Inflammatory macrophage treated with lipopolysaccharide for 4 hours (primary cell): ENCODE measurements at places on chromosomes 5 and 9.

DNA sequence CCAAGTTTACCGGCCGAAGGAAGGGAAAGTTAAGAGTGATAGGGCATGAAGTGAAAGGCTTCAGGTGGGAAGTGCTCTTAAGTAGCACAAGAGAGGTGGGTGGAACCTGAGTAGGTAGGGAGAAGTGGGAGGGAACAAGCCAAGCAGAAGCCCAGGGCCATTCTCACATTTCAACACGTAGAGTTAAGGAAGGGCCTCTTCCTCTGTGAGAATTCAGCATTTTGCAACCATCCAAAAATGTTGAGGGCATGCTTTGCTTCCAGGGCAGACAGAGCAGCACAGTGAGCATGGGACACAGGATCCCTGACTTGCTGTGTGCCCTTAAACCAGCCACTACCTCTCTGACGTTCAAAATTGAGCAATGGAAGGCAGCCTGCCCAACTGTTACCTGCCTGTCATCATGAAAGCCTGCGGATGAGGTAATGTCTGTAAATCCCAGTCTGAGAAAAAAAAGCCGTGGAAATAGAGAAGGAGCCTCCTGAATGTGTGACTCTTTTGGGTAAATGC, 3.3 kb downstream of the CYFIP2 start:
- peak; percentile 49 for DNase-seq

GRCh38 chr5:157925786-157926671, 67.1 kb upstream of the CLINT1 start:
- no peak for DNase-seq

DNA sequence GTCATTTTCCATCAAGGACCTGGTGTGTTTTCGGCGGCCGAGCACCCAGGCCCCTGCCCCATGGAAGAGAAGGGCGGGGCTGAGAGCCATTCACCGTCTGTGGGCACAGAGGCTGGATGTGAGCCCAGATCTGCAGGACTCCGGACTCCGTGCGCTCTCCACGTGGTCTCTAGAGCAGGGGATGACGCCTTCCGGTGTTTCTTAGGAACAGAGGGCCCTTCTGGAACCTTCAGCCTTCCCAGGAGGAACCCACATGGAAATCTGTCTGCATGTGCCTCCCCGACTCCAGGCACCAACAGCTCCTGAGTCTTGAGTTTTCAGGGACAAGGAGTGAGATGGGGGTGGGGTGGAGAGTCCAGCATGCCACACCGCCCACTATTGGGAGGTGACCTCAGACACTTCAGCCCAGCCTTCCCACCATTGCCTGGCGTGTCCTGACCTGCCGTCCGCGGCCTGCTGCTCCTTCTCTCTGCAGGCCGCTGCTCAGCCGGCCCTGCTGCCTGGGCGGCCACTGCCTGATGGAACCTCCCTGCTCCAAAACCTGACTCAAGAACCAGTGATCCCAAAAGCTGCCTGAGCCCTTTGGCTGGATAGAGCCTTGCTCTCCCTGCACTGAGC, 2.4 kb upstream of the RXRA start:
- DNase-seq: no peak

- peak; percentile 38 for DNase-seq
Observed at GRCh38 chr9:98074115-98074990, 17.8 kb downstream of the NANS start.

- DNase-seq: no peak
Observed at GRCh38 chr9:102354041-102354440, 615.6 kb upstream of the GRIN3A start.

DNA sequence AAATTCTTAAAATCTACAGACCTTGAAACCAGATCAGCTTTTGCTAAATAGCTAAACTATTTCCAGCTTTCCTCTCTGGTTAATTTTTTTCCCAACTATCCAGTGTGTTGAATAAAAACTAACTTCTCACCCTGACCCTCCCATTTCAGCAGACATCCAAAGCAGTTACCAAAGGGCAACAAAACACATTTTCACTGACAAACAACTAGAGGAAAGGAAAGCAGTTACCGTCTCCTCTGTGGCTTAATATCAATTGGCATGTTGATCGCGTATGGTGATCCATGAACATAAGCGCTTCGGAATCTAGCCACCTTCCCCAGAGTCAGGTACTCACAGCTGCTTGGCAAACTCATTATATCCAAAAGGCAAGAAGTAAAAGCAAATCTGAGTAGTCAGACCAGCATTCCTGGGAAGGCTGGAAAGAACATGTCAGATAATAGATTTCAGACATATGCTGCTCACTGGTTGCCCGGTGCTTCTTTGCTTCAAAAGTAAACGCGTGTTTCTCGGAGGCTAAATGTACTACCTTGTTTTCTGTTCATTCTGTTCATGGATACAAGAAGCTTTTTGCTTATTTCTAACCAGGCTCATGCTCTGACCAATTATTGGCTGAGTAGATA, 463.4 kb downstream of the PDE4D start:
- DNase-seq: no peak

GRCh38 chr5:142842994-142843905, 73.1 kb downstream of the ARHGAP26 start:
- DNase-seq: no peak

DNA sequence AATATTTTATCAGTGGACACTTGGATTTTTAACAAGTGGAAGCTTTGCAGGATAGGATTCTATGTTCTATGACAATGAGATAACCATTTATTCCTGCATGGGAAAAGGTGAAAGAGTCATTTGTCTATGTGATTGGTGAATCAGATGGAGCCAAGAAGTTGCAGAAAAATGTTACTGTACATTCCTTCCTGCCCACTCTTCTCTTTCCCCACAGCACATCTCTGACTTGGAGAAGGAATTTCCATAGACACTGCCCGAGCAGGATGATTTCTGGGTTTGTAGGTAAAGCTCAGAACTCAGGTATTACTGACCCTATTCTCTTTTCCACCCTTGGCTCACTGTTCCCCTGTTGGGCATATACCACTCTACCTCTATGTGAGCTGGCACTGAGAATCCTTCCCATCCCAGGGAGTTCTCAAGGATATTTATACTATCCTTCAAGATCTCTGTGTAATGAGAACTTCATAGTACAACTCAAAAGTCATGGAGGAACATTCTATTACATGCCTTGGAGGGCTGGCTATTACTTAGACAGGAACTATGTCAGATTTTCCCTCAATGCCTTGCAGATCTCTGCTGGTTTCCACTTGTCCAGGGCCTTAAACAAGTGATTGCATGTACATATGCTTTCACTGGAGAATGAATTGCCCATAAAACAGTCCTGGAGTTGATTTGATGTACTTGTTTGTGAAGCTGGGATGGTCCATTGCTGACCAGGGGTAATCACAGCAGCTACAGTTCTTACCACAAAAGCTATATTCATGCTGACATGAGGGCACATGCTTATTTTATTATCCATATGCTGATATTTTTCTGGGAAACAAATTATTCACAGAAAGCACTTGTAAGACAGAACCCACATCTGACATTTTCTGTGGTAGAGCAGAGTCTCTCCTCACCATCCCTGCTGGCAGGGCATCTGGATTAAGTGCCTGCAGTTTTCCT, 24.1 kb downstream of the SLC1A3 start:
- no peak for DNase-seq

GRCh38 chr9:134223091-134223490, 58.7 kb upstream of the RNU6ATAC start:
- no peak for DNase-seq

DNA sequence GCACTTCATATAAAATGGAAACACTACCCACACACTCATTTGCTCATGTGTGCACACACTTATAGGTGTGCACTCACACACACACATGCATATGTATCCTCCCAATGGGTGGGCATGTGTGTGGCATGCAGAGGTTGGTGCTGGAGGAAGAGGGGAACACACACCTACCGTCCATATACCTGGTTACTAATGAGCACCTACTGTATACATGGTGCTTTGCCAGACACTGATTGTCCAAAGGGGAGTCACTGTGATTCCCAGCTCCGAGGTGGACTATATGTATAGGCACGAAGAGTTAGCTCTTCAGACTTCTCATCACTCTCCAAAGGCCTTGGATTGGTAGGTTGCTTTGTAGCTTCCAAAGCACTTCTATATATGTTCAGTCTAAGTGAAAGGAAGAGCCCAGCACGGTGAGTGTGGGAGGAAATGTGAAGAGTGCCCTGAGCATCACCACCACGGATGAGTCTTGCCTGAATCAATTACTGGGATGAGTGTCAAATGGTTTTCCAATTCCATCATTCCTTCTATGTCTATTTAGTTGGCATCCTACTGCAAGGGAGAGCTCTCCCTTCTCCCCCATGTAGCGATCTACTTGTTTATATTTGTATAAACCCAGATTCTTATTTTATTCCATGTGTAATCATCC, 12.6 kb upstream of the ERGIC1 start:
- no peak for DNase-seq

- DNase-seq: peak; percentile 3
Observed at GRCh38 chr9:30075451-30076199, 2308.8 kb upstream of the ACO1 start.

GRCh38 chr5:181098762-181099601, 32.0 kb downstream of the OR2V1 start:
- no peak for DNase-seq

DNA sequence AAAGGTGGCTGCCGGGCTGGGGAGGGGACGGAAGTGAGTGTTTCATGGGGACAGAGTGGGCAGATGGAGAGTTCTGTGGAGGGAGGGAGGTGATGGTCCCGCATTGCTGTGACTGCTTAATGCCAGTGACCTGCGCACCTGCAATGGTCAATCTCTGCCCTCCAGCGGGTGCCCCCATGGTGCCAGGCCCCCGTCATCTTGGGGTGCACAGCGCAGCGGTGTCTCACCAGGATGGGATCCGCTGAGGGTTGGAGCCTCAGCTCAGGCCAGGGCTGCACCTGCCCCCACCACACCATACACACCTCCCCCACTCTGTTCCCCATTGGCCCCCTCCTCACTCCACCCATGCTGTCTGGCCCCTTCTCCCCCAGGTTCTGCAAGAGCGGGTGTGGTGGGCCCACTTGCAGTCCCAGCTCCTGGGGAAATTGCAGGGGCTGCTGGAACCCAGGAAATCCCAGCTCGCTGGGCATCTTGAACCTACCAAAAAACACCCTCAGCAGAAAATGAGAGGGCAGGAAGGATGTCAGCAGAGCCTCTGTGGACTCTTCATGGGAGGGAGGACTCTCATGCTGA, 12.1 kb upstream of the CAMSAP1 start:
- no peak for DNase-seq

DNA sequence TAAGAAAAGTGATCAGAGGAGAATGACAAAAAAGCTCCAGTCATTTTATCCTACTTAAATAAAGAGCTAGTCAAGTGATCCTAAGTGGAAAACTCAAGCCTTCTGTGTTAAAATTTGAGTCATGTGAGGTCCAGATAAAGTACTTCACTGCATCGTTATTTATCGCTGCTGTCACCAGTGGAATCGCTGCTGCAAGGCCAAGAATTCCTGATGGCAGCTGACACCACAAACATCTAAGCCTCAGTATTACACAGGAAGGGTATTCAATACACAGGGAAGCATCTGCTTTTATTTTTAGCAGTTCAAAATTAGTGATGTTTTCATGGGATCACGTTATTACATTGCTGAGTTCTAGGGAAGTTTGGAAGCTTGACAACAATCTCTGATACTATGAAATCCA, 190.3 kb downstream of the GOLPH3 start:
- no peak for DNase-seq

DNA sequence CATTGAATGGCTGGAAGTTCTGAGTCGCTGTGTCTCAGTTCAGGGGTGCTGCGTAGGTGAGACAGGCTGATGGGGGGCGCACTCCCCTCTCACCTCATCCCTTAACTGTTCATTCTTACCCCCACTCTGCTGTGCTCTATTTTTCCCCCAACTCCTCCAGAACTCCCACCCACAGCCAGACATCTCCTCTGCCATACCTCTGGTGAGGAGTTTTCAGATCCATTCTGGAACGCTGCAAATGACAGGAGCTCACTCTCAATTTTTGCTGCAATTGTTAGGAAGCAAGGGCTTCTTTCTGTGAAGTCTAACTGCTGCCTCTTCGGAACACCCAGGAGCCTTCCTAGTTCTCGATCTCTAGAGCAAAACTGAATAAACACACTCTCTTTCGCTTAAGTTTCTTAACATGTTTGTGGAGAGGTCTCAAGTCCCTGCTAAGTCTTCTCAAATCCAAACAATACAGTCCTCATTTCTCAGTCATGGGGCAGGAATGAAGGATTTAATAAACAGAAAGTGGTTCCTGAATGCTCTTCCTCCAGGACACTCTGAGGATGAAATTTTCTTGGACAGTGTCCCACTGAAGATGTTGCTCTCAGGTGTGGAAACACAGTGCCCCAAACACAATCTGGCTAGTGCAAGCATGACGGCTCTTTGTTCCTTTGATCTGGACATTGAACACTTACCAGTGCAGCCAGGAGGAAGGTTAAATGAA, 387.7 kb downstream of the KDM4C start:
- no peak for DNase-seq

GRCh38 chr9:92756792-92757191, 7.8 kb downstream of the BICD2 start:
- DNase-seq: no peak

- DNase-seq: no peak
Observed at GRCh38 chr5:143501310-143502044, 98.0 kb upstream of the NR3C1 start.

DNA sequence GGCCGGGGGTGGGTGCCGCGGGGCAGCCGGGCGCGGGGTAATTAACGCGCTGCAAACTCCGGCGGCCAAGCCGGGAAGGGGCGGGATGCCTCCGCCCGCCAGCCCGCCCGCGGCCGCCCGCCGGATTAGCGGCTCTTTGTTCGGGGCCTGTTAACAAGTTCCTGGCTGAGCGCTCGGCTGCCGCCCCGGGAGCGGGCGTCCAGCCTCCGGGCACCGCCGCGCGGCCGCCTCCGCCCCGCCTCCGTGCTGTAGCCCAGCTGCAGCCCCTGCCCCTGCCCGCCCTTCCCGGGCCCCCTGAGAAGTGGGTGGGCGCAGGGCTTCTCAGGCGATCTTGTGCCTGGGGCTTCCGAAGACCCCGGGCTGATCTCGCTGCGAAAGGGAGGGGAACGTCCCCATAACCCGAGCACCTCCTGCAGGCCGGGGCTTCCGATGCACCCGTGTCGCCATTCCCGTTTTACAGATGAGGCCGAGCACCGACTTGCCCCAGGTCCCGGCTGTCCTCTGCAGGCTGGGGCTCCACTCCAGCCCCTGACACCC, 7.5 kb downstream of the UNC5A start:
- DNase-seq: peak; percentile 6

DNA sequence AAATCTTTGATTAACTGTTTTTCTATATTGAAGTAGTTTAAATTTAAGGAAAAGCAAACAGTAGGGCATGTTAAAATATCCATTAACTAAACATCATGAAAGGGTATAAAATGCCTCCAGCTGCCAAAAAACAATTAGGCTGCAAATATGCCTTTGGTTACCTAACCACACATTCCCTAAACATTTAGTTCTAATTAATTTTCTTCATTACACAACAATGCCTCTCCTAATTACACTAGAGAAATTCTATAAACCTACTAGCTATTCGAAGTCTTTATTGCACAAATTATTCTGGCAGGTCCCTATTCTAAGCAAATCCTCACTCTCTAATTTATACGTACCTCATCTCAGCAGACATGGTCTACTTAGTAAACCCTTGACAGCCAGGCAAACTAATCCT, 37.4 kb downstream of the MAT2B start:
- DNase-seq: no peak

GRCh38 chr5:57710126-57710525, 227.5 kb upstream of the ACTBL2 start:
- no peak for DNase-seq
